ENCODE measurements at places on chromosomes 7 and 10. TPM values are rescaled to one million over a fixed set of nuclear protein-coding genes. Genes with fewer than 3 reads are reported as not detected.

GRCh38 chr7:151790095-151790829 is 86.7 kb downstream of the PRKAG2 start:
- no peaks in the 10 kb centered on the region for H3K4me1 ChIP-seq
- DNase-seq, result peak; percentile 11
- no peaks in the 10 kb centered on the region for H3K36me3 ChIP-seq
- no peak overlapping the region for H3K4me3 ChIP-seq
- no peaks in the 10 kb centered on the region for H3K27me3 ChIP-seq

The FAM241B gene
- 10.6 TPM for total RNA-seq

DNA sequence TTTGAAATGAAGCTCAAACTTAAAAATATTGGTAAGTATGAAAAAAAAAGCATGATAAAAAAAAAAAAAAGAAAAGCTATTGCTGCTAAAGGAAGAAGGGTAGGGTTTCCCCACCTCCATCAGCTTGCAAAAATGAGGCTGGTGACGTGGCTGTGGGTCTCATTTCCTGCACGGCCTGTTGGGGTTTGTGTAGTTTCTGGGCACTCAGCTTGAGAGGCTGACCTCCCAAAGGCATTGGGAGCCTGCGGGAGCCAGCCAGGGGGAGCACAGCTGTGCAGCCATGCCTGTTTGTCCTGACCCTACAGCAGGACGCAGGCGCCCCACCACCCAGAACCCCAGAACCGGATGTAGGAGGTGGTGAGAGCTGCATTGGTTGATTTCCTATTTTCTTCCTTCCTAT is 48.8 kb upstream of the CARD11 start:
- H3K36me3 ChIP-seq, result no peaks in the 10 kb centered on the region
- DNase-seq, result no peak
- H3K4me1 ChIP-seq, result no peaks in the 10 kb centered on the region
- no peak overlapping the region for H3K4me3 ChIP-seq

The AMPH gene
- 6.3 TPM for total RNA-seq

Data from aorta (tissue), 5 donors.